ENCODE measurements at places on chromosomes 5 and 9.
A peak's percentile ranks its signal among the peaks of the same experiment; 100 is the strongest.

DNA sequence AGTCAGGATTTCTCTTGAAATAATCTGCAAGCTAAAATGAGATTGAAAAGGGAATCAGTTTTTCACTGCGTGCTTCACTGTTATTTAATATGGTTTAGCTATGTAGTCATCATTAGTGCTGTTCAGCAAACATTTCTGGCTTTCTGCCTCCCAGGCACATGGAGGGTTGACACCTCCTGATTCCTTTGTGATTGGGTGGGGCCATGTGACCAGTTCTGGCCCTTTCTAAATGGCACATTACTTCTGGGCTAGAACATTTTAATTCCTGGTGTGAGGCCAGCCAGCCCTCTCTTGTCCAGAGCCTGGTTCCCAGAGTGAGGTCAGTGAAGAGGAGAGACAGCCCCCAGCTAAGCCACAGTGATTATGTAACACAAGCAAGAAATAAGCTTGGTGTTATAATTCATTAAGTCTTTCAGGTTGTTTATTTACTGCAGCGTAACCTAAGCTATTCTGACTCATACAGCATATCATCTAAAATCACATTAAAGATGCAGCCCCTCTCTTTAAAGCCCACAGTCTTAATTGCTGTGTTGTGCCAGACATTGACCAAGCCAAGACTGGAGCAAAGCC lies 17.4 kb upstream of the ARSI start:
- no peak for DNase-seq

GRCh38 chr5:139850423-139851016 lies 54.9 kb downstream of the PSD2 start:
- no peak for DNase-seq

GRCh38 chr5:178068293-178068692 lies 45.0 kb upstream of the N4BP3 start:
- DNase-seq = no peak

GRCh38 chr5:73103870-73104299 lies 16.5 kb upstream of the TMEM171 start:
- DNase-seq = no peak

DNA sequence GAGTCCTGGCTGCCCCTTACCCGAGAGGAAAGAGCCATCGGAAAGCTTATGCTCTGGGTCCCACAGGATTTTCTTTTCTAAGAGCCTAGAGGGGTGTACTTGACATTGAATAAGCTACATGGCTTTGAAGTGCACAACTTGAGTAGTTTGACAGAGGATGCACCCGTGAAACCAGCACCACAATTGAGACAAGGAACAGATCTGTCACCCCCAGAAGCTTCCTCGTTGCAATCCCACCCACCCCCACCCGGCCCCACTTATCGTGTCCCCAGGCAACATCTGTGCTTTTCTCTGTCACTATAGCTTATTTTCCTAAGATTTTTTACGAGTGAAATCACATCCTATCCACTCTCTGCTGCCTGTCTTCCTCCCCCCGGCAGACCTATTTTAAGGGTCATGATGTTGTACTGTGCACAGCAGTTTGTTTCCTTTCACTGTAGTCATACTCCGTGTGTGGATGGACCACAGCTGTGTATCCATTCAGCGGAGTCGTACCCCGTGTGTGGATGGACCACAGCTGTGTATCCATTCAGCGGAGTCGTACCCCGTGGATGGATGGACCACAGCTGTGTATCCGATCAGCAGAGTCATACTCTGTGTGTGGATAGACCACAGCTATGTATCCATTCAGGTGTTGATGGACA lies 8.8 kb upstream of the FCN2 start:
- DNase-seq = no peak

GRCh38 chr9:137064027-137064879 lies 6.1 kb downstream of the SAPCD2 start:
- peak; percentile 59 for DNase-seq

GRCh38 chr9:93682155-93682968 lies 106.0 kb downstream of the PHF2 start:
- DNase-seq = peak; percentile 54

DNA sequence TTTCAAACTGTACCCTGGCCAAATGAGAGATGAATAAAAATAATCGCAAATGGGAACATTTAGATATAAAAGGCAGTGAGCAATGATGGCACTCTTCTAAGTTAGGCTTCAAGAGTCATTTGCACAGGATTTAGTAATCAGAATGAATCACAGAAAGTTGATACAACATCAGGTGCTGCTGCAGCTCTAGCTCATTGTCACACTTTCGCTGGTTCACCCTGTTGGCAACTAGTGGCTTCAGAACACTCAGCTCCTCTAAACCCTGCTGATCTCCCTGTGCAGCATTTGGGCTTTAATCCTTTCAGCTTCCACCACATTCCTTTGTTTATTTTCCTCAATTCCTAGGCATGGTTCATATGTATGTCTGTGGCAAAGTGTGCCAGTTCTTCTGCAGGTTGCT lies 2071.2 kb upstream of the CDH6 start:
- no peak for DNase-seq

DNA sequence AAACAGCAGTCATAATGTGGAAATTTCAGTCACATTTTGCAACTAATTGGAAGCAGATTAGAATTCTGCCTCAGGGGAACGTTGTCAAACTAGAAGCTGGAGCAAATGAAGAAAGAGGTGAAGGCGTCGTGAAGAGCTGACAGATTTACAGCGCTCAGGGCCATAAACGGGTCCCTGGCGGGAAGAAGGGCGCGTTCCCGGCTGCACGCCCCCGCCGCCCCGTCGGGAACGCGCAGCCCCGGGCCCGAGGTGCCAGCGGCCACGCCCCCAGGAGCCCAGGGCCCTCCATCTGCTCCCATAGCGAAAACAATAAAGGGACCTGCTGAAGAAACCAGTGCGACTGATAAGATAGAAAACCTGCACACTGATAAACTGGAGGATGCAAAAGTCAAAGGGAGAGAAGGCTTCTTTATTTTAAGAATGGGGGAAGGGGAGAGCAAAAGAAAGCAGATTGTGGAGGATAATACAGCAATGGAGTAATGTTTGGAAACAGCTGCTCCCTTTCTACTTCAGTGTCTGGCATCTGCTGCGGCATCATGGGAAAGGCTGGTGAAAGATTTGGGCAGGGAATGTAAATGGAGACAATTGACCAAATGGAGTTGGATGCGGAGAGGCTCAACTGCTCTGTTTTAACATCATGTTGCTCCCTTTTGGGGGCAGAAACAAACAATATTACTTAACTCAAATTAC lies 11.1 kb downstream of the ZNF608 start:
- DNase-seq = no peak

DNA sequence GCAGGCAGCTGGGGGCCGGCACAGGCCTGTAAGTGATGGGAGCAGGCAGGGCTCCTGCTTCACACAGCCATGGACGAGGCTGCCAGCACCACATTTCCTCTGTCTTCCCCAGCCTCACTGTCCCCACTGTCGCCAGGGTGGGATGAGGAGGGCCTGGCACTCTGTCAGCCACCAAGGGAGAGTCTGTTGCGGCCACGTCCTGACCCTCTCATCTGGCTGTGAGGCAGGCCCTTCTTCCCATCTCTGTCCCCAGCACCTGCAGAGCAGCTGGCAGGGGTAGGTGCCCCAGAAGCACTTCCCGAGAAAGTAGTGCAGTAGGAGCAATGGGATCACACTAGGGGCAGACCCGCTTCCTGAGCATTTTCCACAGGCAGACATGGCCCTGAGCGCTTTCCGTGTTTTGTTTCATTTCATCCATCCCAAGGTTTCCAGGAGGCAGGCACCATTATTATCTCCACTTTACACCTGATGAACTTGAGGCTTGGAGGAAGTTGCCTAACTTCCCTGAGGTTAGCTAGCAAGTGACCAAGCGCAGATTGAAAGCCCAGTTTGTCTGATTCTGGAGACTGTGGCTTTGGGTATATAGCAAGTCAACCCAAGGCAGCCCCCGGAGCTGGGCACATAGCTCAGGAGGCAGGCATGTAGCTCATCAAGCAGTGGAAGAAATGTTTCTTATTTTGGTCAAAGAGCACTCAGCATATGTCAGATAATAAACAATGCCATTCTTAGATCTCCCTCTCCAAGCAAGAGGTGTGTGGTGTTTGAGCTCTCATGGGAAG lies 202.4 kb downstream of the DAB2IP start:
- no peak for DNase-seq

DNA sequence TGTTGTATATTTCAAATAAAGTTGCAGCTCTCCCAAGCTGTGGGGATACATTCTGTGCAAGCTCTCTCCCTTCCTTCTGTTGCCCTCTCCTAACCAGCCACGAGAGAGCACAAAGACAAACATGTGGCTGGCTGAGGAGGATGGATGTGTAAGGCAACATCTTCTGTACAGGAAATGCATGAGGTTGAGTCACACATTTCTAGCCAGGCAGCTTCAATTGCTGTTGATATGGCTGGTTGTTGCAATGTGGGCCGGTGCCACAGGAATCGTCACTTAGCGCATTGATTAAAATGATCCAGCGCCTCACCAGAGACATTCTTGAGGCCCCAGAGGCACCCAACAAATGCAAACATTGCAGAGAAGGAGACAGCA lies 207.1 kb downstream of the ICE1 start:
- no peak for DNase-seq

GRCh38 chr5:148491015-148491792 lies 107.4 kb downstream of the FBXO38 start:
- DNase-seq = no peak

DNA sequence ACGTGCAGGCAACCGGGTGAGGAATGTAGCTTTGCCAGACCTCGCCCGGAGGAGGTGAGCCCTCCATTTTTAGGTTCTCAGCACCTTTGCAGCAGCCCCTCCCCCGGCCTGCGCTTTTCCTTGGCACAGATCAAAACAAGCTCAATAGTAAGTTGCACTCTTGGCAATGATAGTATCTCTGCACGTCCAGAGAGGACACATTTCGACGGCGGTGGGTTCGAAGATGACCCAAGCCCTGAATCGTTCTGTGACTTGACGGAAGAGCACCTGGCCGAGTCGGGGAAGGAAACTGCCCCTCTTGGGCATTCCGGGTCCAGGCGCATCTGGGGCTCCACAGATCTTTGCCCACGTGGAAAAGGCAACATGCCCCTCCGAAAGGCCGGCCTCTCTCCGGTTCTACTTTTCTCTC lies 904 bp downstream of the GDNF start:
- no peak for DNase-seq

GRCh38 chr5:116848954-116849581 lies 274.4 kb upstream of the SEMA6A start:
- DNase-seq = no peak
